ENCODE measurements at places on chromosomes 12 and 14.

DNA sequence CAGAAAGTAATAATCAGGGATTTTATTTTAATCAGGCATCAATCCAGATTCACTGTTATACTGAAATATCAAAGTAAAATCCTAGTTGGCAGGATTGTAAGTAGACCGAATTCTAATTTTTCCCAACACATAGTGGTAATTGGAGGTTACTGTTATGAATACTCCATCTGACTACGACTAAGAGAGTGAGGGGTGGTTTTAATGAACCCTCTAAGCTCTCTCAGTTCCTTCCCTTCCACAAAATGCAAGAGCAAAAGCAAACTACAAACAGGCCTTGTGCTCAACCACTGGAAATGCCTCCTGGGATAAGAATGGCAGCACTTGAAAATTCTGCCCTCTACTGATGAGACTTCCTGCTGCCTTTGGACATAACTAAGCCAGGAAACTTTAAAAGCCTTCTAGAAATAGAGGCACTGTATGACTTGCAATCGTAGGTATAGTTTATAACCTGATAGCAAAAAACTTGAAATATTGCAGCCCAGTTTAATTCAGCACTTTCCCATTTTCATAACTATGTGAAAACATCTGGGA is 184.8 kb downstream of the SLC16A7 start:
- peak; percentile 52 for DNase-seq

DNA sequence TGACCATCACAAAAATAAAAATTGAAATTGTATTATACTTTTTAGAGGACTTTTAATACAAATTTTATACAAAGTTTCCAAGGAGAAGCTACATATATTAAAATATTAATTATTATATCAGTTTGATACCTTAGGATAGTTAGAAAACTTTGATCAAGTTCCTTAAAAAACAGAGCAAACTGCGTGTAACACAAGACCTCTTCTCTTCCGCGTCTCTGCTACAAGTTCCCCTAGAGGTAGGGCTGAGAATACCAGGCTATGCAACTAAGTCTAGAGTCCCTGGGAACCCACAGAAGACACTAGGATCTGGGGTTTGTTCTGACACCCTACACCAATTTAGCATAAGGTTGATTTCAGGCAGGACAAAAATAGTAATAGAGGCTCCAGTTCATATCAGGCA is 319.0 kb downstream of the FOXG1 start:
- peak; percentile 26 for DNase-seq

- no peak for DNase-seq
Observed at GRCh38 chr12:54373649-54374561, 9.6 kb upstream of the GPR84 start.

- DNase-seq, result no peak
Observed at GRCh38 chr12:106941481-106942156, 14.1 kb upstream of the TMEM263 start.

- peak; percentile 98 for DNase-seq
Observed at GRCh38 chr12:108826101-108826806, 31.1 kb downstream of the SSH1 start.

DNA sequence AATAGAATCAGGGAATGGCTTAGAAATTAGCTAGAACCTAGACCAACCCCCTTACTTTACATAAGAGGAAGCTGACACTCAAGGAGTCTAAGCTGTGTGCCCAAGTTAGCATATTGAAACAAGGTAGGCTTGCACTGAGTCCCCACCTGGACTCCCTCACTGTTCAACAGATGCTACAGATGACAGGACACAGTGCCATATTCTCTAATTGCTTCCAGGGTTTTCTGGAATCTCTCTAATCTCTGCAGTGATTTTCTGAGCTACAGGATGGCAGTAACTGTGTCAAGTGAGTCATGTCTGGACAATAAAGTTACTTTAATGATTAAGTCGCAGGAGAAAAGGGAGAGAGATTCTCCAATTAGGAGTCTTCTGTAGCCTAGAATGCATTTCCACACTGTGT is 35.8 kb downstream of the AKAP6 start:
- DNase-seq, result peak; percentile 56

GRCh38 chr12:6871052-6871957 is 1.8 kb downstream of the SPSB2 start:
- DNase-seq, result peak; percentile 52

GRCh38 chr12:107558816-107559382 is 126.7 kb upstream of the PWP1 start:
- no peak for DNase-seq

DNA sequence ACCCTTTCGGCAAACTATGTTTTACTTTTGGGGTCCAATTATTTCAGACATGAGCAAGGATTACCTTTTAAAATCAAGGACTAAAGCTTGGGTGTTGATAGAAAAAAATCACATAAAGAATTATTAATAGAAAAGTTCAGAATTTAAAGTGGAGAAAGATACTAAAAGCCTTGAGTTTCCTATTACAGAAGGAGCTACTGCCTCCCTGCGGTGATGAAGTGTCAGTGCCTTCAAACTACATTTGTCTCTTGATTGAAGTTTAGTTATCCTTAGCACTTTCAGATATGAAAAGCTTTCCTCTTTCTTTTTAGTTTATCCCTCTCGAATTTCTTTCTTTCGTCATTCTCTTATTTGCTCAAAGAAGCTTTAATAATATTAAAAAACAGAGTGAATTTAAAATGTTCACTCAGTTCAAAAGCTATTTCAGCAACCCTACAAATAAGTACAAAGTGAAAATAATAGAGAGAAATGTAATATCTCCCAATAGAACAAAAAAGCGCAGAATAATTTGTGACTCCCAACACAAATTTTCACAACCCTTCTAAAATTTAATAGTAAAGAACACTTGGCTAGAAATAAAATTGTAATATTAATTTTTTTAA is 87.6 kb downstream of the SEC23A start:
- peak; percentile 61 for DNase-seq

- no peak for DNase-seq
Observed at GRCh38 chr12:108386709-108387360, 47.7 kb upstream of the CMKLR1 start.

DNA sequence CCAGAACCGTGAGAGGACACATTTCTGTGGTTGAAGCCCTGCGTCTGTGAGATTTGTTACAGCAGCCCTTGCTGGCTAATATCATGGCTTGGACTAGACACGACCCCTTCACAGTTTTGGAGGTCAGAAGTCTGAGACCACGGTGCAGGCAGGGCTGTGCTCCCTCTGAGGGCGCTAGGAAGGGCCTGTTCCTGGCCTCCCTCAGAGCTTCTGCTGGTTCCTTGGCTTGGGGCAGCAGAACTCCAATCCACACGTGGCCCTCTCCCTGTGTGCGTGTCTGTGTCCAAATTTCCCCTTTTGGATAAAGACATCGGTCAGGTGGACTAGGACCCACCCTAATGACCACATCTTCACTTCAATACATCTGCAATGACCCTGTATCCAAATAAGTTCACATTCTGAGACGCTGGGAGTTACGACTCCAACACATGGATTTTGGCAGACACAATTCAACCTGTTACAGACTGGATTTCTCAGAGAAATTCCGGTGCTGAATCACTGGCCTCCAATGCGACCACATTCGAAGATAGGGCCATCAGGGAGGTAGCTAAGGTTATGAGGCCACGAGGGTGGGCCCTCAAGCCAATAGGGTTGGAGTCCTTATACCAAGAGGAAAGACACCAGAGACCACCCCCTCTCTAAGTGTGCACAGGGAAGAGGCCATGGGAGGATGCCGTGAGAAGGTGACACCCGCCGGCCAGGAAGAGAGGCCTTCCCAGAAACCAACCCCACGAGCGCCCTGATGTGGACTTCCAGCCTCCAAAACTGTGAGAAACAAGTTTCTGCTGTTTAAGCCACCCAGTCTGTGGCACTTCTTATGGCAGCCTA is 43.6 kb upstream of the PPP2R5C start:
- DNase-seq, result no peak

DNA sequence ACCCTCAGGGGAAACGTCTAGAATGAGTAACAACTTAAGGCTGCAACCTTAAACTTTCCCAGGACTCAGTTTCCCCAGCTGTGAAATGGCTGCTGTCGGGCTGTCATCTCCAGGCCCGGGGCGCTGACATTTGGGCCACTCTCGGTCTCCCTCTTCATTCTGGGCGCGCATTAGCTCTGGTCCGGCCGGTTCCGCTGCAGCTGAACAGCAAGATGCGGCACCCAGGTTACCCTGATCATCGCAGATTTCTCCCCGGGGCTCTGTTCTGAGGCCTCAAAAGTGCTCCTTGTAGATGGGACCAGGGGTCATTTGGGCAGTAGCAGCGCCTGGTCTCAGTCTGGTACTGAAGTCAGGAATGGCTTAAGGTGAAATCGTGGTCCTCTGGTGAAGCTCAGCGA is 890 bp upstream of the BCL7A start:
- no peak for DNase-seq

DNA sequence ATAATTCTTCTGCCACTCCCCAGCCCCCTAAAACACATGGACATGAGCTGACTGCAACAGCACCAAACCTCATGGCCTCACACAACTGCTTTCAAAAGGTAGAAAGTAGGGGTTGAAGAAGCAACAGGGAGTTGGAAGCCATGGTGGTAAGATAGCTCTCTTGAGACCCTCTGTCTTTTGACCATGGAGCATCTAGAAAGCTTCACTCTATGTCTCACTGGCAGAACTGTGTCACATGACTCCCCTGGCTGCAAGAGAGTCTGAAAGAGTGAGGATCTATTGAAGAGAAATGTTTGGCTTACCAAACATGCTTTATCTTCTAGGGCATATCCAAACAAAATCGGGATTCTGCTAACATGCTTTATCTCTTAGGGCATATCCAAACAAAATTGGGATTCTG is 142.9 kb upstream of the WSCD2 start:
- no peak for DNase-seq

DNA sequence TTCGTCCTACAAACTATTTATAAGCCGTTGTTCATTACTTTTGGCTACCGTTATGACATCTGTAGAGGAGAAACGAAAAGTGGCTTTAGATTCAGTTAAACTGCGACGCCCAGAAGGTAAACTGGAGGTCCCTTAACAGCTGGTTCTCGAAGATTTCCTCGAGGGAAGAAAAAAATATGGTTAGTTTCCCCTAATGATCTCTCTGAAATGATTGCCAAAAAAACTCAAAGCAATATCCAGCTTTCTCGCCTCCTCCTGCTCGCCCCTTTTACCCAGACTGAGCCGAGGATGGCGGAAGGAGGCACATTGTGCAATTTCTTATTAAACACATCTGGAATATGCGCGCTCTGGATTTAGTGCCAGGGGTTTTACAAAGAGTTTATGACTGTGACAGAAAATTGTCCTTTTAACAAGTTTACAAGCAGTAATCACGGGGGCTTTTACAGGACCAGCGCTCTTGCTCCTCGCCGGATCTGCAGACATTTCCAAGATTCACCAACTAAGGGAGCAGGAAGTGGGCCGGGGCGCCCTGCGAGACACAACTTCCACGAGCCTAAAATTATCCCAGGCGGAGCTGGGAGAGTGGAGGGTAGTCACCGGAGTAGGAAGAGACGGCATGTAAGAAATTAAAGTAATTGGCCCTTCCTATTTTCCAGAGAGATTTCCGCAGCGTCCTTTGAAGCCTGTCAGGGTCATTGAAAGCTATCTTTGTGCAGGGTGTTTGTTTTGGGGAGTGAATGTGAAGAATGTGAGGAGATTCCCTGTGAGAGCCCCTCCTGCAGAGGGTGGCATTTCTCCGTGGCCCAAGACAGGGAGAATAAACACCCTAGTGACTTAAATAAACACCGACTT is 5.6 kb downstream of the SIX1 start:
- peak; percentile 37 for DNase-seq

- DNase-seq, result no peak
Observed at GRCh38 chr14:73290279-73290678, 53.0 kb downstream of the PAPLN start.

DNA sequence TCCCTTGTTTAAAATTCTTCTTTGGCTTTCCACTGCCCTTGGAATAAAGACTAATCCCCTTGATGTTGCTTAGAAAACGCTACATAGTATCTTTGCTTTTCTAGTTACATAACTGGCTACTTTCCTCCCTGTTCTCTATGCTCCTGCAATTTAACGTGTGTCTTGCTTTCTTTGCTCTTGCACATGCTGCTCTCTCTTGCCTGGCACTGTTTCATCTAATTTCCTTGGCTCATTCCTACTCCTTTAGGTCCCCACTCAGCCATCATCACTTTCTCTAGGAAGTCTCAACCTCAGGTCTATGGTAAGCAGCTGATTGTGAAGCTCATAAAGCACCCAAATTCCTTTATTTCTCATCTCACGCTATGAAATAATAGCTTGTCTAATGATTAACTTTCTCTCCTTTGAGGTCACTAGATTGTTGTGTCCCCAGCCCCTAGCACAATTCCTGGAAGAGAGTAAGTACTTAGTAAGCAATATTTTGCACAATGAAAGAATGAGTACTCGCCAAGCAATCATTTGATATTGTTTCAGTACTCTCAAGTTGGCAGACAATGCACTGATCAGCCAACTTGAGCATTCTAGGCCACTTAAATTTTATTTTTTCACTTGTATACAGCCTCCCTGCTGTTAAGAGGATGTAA is 3.3 kb downstream of the ALDH6A1 start:
- no peak for DNase-seq

- no peak for DNase-seq
Observed at GRCh38 chr12:55725556-55725955, 3.3 kb downstream of the CD63 start.
